ENCODE measurements at places on chromosomes 3 and 15. TPM values are rescaled to one million over a fixed set of nuclear protein-coding genes. Genes with fewer than 3 reads are reported as not detected.
A peak's percentile ranks its signal among the peaks of the same experiment; 100 is the strongest.

DNA sequence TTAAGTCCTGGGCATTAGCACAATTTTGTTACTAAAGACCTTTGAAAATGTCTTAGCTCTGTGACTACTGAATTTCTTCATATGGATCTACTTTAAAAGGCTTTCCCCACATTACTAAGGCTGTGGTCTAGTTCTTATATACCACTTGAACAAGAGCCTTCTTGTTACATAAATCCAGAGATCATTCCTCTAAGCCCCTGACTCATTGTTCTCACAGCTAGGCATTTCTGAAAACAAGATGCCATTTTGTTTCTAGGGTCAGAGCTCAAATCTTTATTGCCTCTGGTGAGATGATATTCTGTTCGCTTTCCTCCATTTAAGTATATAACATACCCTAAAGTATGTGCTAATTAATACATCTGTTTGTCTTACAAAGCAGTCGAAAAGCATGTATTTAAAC, 29.8 kb upstream of the LPP start:
- H3K36me3 ChIP-seq = no peaks in the 10 kb centered on the region
- H3K27ac ChIP-seq = no peak overlapping the region
- no peak overlapping the region for H3K4me3 ChIP-seq
- peaks cover 21% of the 10 kb centered on the region for H3K4me1 ChIP-seq
- no peaks in the 10 kb centered on the region for H3K27me3 ChIP-seq

DNA sequence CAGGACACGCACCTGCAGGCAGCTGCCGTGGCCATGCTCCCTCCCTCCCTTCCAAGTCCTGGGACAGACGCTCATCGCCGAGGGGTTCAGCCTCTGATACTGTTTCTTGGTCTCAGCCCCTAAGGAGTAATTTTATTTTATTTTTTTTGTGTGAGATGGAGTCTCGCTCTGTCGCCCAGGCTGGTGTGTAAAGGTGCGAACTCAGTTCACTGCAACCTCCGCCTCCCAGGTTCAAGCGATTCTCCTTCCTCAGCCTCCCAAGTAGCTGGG, 53.7 kb downstream of the ADAMTS7 start:
- DNase-seq = no peak
- peak overlapping the region; percentile 88 for H3K27ac ChIP-seq
- H3K36me3 ChIP-seq = no peaks in the 10 kb centered on the region
- H3K4me1 ChIP-seq = peaks cover 25% of the 10 kb centered on the region

- no peaks in the 10 kb centered on the region for H3K27me3 ChIP-seq
- no peak for DNase-seq
- H3K27ac ChIP-seq = no peak overlapping the region
- no peaks in the 10 kb centered on the region for H3K36me3 ChIP-seq
- no peaks in the 10 kb centered on the region for H3K4me1 ChIP-seq
These were observed 465.3 kb upstream of the AGTR1 start for GRCh38 chr3:148232389-148232788.

DNA sequence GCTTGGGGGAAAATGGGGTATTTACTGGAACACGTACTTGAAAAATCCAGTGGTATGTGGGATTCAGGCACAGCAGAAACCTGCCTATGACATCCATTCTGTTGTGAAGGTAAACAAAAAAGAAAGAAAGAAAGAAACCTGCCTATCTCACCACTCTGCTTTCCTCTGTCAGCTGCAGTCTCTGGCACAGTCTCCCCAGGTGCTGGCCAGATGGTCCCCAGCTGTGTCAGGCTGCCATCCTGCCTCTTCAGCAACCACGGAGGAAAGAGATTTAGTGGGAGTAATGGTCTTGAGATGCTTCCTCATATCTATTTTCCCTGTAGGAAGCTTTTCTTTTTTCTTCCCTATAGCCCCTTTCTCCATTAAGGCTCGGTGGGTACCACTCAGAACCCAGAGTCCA, 2.5 kb upstream of the PXYLP1 start:
- peaks cover 2% of the 10 kb centered on the region for H3K4me1 ChIP-seq
- DNase-seq = no peak
- no peak overlapping the region for H3K4me3 ChIP-seq
- no peaks in the 10 kb centered on the region for H3K36me3 ChIP-seq
- H3K27me3 ChIP-seq = no peaks in the 10 kb centered on the region

The GOLGA6L4 gene
- 0.58 TPM for total RNA-seq
